ENCODE measurements at places on chromosomes 6 and 20.

GRCh38 chr6:131581523-131581922, 8.5 kb downstream of the ARG1 start:
- no peak for DNase-seq

- DNase-seq = no peak
Measured at GRCh38 chr6:83889621-83890020, 30.1 kb downstream of the CYB5R4 start.

DNA sequence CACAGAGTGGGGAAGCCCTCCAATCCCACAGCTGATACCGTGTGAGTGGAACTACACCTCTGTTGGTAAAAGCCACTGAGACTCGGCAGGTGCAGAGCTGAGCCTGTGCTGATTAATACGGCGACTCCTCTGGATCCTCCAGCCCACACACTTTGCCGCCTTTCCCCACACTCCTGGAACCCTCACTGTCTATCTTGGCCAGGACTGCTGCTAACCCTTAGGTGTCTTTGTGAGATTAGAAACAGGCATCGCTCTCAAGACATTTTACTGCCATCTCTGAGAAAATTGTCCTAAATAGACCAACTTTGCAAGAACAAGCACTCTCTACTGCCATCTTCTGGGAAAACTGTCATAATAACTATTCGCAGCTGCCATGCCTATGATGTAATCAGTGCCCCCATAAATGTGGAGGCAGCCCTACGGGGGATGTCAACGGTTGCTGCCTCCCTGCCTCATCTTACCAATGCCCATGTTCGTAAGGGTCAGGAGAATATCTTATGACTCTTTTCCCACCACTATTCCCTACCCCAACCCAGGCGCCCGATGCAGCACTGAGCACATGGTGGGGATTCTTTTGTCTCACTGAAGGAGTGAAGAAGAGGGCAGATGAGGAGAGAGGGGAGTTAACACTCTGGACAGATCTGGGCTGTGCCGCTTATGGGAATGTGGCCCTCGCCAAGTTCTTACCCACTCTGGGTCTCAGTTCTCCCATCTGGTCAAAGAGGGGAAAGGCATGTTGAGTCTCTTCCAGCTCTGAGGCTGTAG, 26.1 kb upstream of the KCNB1 start:
- no peak for DNase-seq

DNA sequence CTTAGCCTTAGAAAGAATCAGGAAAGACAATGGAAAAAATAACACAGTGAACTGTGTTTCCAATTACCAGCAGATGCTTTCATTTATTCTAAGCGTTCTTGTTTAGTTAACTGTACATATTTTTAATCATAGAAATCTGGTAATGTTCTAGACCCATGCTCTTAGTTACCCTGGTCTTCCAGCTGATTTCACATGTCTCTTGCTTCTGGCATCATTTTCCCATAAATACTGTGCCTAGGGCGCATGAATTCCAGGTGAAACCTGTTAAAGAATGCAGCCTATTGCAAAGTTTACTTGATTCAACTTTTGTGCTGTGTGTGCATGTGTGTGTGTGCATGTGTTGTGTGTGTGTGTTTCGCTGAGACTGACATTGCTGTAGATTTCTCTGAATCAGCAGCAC, 178.6 kb downstream of the PDE7B start:
- DNase-seq = no peak

GRCh38 chr6:66289889-66290288, 582.9 kb upstream of the EYS start:
- DNase-seq = no peak

GRCh38 chr6:17994019-17994418, 6.6 kb upstream of the KIF13A start:
- DNase-seq = no peak

- no peak for DNase-seq
Measured at GRCh38 chr20:61797200-61797599, 268.5 kb downstream of the TAF4 start.

DNA sequence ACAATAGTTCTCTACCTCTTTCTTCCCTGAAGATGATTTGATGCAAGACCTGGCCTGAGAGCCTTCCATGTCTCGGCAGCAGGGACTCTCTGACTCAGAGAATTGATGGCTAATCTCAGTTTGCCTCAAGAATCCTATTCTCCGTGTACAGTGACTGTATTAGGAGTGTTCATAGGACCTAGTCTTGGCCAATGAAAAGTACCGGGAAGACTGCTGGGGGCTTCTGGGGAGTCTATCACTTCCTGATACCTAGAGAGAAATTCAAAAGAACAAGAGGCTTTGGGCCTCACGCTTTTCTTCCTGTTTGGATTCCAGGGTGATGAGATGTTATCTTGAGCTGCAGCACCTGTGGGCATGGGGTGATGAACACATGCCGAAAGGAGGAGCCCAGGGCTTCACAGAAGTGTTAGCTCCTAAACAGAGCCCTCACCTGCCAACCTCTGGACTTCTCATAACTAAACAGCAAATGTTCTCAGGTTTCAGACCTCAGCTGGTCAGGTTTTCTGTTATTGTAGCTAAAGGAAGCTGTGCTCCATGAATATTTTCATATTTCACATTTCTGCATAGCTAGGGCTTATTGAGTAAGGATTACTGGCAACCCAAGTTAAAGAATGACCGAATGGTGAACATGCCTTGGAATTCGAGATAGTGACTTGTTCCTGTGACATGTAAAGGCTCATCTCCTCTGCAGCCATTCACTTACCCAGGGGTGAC, 323.1 kb upstream of the AGPAT4 start:
- no peak for DNase-seq

- DNase-seq = no peak
Measured at GRCh38 chr20:60009826-60010616, 51.8 kb downstream of the CDH26 start.

DNA sequence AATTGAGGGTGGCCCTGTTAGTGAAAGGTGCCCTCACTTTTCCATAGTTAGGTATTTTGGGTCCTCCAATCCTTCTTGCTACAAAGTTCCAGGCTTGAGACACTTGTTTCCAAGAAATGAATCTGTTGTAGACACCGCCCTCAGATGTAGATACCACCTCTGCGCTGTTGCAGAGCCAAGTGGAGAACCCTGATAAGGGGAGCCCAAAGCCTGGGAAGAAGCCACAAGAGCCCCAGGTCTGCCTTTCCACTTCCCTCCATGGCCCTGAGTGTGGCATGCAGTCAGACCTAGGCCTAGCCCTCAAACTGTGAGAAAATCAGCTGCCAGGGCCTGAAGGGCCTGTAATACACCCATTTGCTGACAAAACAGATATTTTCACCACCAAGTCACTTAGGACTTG, 37.1 kb downstream of the DTD1 start:
- DNase-seq = no peak
